ENCODE measurements at places on chromosomes 12 and 14.

DNA sequence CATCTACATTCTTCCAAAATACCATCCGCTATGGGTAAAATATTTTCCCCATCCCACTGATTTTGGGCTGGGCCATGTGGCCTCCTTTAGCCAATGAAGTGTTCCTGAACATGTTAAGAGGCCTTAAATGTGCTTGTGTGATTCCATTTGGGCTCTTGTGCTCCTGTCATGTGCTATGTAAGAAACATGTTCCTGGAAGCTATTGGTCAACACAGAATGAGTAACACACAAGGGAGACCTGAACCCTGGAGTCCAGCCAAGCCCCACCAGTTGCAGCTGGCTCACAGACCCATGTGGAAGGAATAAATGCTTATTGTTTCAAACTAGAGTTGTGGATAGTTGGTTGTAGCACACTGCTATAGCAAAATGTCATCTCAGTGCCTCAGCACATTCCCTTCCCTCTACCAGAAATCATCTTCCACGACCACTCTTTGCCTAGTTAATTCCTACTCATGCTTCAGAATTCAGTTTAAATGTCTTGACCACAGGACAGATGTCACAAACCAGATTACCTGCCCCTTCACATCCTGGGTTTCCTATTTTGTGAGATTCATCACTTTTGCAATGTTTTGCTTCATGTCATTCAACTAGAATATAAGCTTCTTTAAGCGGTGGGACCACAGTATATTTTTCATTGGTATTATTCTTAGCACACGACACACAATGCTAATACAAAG is 217.3 kb upstream of the EEA1 start:
- DNase-seq = no peak

GRCh38 chr12:97877404-97877803 is 414.8 kb downstream of the RMST start:
- no peak for DNase-seq

DNA sequence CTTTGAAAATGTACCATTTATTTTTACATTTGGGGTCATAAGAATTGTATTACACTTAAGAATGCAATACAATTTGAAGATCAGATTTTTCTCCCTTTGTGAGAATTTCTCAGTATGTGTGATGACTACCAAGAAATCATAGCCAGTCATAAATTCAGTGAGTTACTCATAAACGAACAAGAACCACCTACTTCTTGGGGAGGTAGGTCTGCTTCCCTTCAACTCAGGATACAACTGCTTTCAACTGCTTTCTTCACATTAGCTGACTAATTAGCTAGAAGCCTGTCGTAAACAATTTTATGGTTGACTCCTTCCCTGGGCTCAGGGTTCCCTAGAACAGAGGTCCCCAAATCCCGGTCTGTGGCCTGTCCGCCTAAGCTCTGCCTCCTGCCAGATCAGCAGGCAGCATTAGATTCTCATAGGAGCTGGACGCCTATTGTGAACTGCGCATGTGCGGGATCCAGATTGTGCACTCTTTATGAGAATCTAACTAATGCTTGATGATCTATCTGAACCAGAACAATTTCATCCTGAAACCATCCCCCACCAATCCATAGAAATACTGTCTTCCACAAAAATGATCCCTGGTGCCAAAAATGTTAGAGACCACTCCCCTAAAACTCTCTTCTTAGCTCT is 3.7 kb downstream of the ANG start:
- no peak for DNase-seq

DNA sequence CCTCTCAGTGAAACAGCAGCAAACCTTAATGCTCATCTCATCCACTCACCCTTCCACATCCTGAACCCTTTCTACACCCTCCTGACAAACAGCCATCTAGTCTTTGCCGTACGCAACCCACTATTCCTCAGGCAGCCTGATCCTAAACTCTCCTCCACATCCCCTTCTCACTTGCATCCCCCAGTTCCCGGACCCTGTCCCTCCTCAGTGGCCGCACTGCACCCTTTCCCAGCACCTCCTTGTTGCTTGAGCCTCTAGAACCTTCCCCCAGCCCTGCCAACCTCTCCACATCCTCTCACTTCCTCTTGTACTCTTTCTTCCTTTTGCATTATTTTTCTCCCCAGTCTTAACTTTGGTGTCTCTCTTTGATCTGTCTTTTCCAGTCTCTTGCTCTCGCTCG is 42.9 kb downstream of the IQSEC3 start:
- no peak for DNase-seq

DNA sequence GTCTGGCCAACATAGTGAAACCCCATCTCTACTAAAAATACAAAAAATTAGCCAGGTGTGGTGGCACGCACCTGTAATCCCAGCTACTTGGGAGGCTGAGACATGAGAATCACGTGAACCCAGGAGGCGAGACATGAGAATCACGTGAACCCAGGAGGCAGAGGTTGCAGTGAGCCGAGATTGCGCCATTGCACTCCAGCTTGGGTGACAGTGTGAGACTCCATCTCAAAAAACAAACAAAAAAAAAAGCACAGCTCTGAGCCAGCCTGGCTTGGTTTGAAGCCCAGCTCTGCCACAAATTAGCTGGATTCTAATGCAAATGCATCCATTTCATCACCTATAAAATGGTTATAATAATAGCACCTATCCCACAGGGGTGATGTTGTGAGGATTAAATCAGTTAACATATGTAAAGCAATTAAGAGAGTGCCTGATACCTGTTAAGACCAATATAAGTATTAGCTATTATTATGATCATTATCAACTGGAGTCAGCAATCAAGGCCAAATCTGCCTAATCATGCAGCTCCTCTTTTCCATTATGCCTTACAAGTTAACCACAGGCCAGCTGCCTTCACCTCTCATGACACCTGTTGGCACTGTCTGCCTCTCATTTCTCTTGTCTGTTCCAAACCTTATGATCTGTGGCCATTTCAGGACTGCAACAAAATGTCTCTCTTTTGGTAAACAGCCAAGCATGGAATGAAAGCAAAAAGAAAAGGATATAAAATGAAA is 2.1 kb downstream of the GNPTAB start:
- no peak for DNase-seq

- no peak for DNase-seq
These were observed 2.3 kb upstream of the PRPH start for GRCh38 chr12:49292729-49293055.

- no peak for DNase-seq
These were observed 836.1 kb downstream of the VRK1 start for GRCh38 chr14:97633131-97633738.

DNA sequence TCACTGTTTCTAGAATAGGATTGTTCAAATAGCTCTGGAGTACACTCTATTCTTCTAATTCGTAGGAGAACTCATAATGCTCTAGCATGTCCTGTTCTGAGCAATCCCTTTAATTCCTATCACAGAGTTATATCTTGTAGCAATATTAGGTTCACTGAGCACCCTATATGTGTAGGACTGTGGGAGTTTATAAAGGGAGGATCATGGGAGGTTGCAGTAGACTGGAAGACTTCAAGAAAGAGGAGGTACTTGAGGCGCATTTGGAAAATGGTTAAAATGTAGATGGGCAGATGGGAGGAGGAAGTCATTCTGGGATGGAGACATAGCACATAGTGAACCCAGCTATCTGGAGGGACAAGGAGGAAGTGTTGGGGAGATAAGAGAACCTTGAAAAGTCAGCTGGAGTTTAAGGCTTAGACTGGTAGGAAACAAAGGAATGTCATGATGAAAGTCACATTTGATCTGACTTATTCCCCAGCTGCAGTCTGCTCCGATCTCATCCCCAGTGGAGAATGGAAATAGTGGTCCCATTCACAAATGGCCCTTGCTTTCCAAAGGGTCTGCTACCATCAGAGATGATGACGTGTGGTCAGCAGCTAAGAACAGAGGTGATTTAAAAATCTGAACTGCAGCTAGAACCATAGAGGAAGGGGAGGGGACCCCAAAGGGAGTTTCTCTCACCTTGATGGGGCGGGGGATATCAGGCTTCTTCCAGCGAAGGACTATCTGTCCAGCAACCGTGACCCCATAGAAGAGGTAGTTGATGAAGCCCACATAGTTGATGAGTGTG is 10.1 kb upstream of the CEBPE start:
- no peak for DNase-seq

- DNase-seq = no peak
These were observed 502.6 kb downstream of the DIO2 start for GRCh38 chr14:79708426-79709388.
